Anterior cingulate cortex (tissue), 58 donors: ENCODE measurements at places on chromosomes 12 and 14.

- DNase-seq: no peak
Observed at GRCh38 chr14:68623826-68624225, 169.0 kb downstream of the ZFP36L1 start.

GRCh38 chr14:50928002-50928635 lies 16.2 kb downstream of the PYGL start:
- no peak for DNase-seq

- no peak for DNase-seq
Observed at GRCh38 chr12:62758216-62758615, 176.7 kb downstream of the PPM1H start.

DNA sequence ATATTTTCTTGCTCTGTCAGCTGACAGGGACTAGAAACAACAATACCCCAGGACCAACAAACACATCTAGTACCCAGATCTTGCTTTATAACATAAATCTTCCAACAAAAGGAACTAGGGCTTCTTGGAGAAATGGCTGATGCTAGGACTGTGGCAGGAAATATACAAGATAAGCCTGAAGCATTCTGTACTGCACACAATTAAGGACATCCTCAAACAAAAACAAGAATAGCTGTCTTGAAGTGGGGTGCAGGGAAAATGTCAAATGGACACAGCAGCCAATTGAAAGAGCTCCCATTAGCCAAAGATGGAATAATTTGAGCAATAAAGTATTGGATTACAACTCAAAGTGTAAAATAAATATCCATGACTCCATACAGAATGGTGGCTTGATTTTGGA lies 50.0 kb downstream of the LGMN start:
- no peak for DNase-seq

DNA sequence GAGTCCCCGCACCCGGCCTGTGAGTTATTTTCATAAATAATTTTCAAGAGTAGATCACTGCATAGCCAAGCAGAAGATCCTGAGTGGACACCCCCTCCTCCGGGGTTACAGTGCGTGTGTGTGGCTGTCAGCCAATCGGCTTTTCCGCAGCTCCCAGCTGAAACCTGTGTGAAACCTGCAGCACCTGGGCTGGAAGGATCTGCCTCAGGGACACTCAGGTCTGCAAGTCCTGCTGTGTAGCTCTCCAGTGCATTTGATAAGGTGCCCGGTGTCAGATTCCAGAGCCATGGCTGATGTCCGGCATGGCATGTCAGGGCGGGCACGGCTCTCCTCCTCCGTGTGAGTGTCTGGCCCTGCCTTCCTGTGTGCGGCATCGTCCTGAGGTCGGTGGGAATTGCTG lies 124.8 kb downstream of the GLT1D1 start:
- DNase-seq: no peak

DNA sequence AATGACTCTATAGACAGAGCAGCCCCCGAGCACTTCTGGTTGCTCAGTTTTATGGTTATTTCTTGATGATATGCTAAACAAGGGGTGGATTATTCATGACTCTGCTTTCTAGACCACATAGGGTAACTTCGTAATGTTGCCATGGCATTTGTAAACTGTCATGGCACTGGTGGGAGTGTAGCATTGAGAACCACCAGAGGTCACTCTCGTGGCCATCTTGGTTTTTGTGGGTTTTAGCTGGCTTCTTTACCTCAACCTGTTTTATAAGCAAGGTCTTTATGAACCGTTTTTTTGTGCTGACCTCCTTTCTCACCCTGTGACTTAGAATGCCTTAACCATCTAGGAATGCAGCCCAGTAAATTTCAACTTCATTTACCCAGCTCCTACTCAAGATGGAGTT lies 1036.2 kb upstream of the FLRT2 start:
- no peak for DNase-seq
